Suppressor macrophage treated with lipopolysaccharide for 4 hours (primary cell): ENCODE measurements at places on chromosomes 2 and 18.

DNA sequence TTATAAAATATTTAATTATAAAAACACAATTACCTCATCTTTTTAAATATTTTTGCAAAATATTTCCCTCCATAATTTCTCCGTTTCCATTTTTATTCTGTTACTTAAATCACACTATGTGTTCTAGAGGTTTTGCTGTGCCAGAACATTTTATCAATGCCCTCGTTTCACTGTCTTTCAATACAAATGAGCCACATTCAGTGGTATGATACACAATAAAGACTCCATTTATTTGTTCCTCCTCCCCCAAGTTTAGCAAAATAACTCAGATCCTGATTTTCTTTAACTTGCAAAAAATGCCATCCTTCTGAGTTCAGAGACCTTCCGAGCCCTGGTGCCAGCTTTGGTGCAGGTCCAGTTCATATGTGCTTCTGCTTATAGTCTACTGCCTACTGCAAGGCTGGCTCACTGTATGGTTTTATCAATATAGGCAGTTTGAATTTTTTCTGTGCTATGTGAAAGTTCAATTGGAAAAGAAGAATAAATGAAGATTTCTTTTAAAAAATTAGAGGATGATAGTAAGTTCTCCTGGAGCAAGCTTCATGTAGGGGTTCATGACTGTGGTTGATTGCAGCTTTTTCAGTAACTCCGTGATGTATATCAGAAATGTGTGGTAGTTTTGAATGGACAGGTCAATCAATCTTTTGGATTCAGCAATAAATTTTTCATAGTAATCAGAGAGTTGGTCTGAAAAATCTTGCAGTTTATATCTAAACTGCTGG is 42.5 kb downstream of the APOB start:
- no peak for DNase-seq

DNA sequence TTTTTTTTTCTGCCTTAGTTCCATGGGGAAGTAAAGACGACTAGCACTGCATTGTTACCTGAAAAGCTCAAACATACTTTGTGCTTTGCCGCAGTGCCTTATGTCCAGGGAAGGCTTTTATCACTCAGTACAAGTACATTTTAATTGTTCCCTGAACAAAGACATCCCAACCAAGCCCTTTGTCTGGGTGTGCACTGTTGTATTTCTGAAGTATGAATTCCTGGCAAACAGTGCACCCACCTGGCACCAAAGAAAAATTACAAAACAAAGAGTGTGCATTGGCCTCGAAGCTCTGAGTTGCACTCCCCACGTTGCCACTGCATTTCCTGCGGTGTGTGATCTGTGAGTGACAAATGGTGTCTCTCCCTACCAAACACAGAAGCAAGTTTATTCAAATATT is 858.5 kb upstream of the PIK3C3 start:
- no peak for DNase-seq

DNA sequence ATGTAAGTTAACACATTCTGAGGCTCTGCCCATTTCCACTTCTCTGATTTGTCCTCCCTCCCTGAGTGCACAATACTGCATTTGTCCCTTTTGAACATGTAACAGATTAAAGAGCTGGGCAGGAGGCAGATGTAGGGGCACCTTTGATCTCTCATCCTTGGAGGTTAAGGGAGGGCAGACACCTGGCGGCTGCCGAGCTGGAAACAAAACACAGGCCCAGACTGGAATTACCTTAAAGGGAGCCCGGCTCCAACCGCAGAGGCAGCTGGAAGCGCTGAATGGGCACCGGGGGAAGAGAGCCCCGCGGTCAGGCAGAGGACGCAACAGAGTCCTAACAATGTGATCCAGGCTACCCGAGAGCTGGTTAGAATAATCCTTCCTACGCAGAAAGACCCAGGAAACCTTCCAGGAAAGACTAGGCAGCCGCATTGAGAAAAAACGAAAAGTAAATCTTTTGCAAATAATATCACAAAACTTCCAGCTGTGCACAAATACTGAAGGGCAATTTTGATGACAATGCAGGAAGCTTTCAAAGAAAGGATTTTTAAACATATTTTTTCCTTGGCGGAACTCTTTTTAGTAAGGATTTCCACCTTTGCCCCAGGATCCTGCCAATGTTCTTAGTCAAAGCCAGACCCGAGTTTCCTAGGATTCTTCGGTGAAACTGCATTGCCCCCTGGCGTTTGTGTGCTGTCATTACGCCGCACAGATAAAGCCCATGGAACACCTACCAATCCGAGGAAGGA is 216.0 kb downstream of the TGIF1 start:
- DNase-seq: peak; percentile 90

DNA sequence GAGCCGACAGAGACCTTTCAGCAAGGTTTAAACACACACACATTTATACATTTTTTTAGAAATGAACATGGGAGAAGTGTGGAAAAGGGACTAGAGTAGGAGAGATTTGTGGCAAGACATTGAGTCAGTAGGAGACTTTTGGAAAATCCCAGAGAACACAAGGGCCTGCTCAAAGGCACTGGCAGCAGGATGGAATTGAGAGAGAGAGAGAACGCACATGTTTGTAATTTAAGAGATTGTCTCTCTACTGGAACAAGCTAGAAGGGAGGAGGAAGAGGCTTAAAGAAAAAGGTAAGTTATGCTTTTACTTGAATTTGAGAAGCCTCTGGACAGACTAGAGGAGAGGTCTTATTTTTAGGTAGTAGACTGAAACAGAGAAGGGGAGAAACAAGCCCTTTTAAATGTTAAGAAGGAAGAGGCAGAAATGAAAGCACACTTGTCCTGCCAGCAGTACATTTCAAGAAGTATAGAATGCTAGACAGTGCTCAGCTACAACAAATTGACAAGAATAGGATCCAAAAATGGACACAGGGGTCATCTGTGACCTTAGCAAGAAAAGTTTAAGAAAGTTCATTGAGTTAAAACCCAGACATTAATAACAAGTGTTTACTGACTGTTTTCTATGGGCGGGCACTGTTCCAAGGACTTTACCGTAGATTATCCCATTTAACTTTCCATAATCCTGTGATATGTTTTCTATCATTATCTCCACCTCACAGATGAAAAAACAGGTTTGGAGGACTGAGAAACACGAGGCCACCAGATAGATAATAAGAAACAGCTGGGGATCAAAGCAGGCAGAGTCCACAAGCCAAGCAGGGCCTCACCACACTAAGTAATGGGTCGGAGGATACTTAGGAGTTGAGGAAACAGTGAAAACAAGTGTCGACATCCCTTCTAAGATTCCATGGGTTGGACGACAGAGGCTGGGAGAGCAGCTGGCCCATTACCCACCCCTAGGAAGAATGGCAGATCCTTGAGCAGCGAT is 306.5 kb upstream of the NRP2 start:
- no peak for DNase-seq

GRCh38 chr2:20172273-20173055 is 52.5 kb downstream of the SDC1 start:
- peak; percentile 26 for DNase-seq

GRCh38 chr2:109164739-109165221 is 35.8 kb downstream of the SH3RF3 start:
- peak; percentile 28 for DNase-seq
